ENCODE measurements at places on chromosomes 6 and 20.

DNA sequence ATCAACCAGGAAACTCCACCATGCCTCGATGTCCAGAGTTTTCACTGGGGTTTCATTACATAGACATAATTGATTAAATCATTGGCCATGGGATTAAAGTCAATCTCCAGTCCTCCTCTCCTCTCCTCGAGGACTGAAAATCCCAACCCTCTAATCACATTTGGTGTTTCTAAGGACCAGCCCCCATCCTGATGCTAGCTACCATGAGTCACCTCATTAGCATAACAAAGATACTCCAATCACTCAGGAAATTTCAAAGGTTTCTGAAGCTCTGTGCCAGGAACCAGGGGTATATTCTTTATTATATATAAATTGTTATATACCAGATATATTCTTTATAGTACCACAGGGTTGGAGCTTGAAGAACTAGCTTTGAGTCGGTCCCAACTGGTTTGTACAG lies 212.9 kb upstream of the PRND start:
- DNase-seq: no peak

DNA sequence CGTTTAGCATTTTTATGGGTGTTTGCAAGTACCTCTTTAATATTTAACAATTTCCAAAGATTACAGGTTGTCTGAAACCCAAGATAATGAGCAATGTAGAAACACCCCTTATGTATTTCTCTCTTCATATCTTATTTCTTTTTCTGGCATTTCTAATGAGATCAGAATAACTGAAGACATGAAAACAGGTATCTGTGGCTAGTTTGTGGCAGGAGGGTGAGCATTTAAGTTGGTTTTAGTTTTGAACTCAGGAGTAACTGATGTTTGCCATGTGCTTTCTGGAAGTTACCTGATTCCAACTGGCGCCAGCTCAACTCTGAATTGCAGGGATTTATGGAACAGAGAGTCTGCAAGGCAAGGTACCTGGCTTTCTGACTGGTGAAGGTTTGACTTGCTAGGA lies 35.4 kb upstream of the PRL start:
- no peak for DNase-seq

GRCh38 chr6:82129797-82130196 lies 117.7 kb downstream of the IBTK start:
- DNase-seq: no peak

DNA sequence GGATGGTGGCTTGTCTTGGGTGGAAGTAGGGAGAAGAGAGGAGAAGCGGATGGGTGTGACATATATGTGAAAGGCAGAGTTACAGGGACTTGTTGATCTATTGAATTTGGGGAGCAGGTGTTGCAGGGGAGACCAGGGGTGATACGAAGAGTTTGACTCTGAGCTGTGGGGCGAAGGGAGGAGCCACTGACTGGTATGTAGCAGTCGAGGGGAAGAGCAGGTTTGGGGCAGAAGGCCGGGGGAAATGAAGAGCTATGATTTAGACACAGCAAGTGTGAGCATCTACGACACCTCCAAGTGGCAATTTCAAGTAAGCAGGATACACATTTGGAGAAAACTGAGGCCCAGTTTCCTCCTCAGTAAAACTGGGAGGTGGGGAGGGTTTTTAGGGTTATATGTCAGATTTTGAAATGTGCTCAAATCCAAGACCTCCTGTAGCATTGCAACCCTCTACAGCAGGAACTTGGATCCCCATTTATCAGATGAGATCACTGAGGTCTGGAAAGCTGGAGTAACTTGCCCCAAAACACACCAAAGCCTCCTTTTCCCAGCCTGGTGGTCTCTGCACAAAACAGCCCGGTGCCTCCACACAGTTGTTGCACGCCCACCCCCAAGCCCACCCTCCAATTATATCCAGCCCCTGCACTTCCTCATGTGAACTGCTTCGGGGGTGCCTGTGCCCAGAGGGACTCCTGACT lies 137.8 kb downstream of the PREX1 start:
- no peak for DNase-seq

DNA sequence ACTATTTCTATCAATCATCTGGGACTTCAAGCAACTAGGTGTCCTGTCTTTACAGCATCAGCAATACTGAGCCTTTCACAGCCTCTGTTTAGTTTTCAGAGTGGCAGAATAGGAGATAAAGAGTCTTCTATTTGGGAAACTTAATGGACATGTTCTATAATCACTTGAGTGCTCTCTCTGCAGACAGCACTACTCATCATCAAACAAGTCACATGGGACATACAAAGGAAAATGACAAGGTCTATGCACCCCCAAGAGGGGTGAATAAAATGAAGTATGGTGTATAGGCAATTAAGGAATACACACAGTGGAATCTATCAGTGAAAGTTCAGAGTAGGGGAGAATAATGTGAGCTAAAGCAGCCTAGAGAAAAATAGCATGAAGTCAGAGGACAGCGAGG lies 237.8 kb upstream of the THEMIS start:
- DNase-seq: no peak

DNA sequence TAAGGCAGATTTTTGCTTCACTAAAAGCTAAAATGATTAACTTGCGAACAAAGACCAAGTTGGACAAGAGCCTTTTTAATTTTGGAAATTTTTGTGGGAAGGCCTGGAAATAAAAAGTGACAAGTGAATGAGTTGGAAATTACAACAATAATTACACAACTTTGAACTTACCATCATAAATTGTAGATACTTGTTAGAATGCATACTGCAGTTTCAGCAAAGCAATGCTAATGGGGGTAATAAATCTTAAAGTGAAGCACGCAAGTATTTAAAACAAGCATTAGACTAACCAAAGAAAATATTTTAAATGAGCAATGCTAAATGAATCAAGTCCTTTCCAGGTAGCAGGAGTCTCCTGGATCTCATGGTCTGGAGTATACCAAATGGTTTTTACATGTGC lies 83.2 kb upstream of the EYA4 start:
- DNase-seq: no peak

DNA sequence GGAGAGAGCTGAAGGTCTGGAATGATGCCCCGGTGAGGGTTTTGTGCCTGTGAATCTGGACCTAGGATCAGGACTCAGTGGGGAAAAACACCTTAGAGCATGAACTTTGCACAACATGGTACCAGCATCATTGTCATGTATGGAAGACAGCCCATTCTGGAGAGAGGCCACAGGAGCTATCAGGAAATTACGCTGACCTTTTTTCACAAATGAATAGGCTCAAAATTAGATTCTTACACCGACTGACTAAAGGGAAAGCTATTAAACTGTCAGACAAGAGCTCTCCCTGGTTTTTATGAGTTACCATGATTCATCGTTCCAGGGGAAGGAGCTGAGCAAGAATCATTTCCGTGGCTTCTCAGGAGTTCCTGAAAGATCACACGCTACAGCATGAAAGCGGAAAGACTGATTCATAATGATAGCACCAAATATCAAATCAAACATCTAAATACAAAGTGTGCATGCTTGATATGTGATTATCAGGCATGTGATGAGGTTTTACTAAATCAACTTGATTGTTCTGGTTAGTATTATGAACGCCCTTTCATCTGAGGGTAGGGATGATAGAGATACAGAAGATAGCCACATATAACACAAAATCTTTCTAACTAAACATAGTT lies 224.9 kb upstream of the SMLR1 start:
- DNase-seq: peak; percentile 93

DNA sequence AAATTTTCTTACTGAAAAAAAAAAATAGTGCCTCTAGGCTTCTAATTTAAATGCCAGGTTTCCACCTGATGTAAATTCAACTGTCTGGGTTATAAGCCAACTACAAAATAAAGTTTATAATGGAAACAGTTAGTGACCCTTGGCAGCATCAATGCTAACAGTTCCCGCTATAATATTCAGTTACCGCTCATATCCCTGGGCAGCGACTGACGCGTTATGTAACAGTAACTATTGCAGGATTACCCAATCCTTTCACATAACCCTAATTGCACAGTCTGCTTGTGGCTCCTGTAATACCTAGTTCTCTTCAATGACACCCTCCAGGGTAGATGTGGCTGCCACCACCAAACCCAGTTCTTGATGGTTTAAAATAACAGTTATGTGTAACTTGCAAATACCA lies 208.6 kb downstream of the MOXD1 start:
- no peak for DNase-seq

GRCh38 chr6:123888771-123889513 lies 85.3 kb downstream of the NKAIN2 start:
- no peak for DNase-seq

GRCh38 chr6:158744986-158745430 lies 74.2 kb downstream of the EZR start:
- DNase-seq: no peak

DNA sequence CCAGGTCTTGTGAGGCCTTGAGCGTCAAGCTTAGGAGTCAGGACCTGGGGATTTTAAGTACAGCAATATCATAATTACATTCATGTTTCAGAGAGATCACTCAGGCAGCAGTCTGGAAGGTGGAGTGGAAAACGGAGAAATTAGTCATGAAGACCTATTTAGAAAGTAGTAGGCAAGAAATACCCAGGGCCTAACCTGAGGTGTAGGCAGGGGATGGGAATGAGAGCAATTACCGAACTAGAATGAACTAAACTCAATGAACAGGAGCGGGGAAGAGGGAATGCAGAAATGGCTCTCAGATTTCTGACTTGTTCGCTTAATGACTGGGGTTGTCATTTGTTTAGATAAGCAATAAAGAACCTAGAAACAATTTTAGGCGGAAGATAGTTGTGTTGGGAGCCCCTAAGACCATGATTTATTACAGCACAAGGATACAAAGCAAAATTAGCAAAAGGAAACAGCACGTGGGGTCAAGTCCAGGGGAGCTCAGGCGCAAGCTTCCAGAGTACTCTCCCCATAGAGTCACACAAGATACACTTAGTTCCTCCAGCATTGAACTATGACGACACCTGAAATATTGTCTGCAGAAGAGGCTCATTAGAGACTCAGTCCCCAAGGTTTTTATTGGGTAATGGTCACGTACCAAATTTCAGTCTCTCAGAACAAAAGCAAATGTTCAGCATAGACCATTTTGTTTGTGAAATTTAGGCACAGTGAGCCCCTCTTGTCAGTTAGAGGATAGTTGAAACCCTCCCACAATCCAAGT lies 178.8 kb upstream of the AKAP12 start:
- DNase-seq: no peak

GRCh38 chr6:138263963-138264362 lies 45.7 kb upstream of the PBOV1 start:
- DNase-seq: no peak

DNA sequence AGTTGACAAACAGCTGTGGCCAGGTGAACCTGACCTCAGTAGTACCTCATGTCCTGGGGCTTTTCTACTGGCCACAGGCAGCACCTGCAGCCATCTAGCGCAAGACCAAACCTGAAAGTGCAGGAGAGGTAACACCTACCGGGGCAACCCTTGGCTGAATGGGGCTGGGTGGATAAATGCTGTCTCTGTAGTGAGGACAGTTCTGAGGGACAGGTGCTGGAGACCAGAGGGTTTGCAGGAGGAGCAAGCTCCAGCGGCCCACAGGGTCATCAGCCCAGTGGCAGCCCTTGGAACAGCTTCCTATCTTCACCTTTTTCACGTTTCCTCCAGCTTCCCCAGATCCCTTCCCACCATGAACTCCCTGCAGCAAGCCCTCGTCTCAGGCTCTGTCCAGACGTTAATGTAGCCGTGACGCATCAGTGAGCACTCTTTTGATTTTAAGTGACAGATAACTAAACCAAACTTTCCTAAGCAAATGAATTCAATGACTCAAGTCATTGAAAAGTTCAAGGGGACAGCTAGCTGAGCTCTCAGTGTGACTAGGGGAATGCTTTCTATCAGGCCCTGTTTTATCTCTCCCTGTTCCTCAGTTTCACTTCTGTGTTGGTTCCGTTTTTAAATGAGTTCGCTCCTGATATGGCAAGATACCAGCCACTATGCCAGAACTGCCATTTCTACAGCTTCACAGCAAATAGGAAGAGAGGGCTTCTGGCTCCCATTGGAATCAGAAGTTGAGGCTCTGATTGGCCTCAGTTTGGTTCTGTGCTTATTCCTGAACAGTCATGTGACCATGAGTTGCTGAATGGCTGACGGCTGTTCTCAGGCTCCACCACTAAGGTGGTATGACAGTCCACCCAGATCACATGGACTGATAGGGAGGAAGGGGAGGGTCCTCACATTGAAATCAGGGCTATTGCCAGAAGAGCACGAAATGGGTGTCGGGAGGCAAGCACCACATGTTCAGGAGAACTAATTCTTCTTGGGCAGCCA lies 12.1 kb upstream of the PFDN4 start:
- DNase-seq: no peak

GRCh38 chr6:132465530-132466485 lies 47.1 kb downstream of the STX7 start:
- DNase-seq: no peak

GRCh38 chr6:43891072-43891870 lies 121.3 kb downstream of the VEGFA start:
- DNase-seq: no peak

- no peak for DNase-seq
These were observed 47.4 kb upstream of the DSN1 start for GRCh38 chr20:36820928-36821327.

DNA sequence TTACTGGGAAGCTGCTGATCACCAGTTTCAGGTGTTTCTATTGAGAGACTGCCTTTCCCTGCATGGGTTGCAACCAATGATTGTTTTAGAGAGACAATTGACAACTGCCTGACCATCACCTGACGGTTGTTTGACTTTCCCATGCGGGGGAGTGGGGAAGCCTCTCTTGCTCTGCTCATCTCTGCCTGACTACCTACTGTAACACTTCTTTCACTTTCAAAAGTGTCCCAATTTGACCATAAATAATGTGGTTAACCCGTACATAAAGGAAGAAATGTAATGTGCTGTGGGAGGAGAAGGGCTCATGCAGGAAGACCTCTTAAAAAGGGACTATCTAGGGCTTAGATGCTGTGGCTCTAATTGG lies 122.1 kb upstream of the PHACTR1 start:
- no peak for DNase-seq

DNA sequence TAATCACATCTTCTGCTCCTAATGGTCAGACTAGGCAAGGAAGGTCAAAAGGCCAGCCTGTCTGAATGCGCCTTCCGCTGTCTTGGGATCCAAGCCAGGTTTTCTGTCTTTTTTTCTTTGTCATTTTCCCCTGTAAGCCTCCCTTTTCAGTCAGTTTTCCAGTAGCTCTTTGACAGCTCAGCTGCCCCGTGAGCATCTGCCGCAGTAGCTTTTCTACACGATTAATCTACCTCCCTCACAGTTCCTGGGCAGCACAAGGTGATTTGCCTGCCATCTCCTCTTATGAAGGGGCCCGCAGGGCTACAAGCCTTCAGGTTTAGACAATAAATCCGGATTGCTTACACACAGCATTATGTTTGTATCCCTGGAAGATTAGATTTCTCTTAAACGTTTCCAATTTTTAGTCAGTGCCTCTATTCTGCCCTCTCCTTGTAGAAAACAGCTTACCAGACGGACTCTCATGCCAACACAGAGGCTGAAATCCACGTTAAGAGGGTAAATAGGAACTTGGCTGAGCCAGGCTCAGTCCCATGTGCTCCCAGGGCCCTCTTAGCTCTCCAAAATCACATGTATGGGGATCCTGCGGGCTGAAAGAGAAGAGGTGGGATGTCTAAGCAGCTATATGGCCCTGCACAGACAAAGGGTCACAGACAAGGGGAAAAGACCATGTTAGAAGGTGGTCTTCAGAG lies 77.2 kb downstream of the LY86 start:
- no peak for DNase-seq
